ENCODE measurements at places on chromosomes 12 and 14. TPM values are rescaled to one million over a fixed set of nuclear protein-coding genes. Genes with fewer than 3 reads are reported as not detected.

The RAN gene
- 339 TPM for polyA plus RNA-seq

- DNase-seq, result no peak
These were observed 264.6 kb downstream of the ADGRD1 start for GRCh38 chr12:131218026-131218922.

The RERG gene
- not detected for polyA plus RNA-seq

DNA sequence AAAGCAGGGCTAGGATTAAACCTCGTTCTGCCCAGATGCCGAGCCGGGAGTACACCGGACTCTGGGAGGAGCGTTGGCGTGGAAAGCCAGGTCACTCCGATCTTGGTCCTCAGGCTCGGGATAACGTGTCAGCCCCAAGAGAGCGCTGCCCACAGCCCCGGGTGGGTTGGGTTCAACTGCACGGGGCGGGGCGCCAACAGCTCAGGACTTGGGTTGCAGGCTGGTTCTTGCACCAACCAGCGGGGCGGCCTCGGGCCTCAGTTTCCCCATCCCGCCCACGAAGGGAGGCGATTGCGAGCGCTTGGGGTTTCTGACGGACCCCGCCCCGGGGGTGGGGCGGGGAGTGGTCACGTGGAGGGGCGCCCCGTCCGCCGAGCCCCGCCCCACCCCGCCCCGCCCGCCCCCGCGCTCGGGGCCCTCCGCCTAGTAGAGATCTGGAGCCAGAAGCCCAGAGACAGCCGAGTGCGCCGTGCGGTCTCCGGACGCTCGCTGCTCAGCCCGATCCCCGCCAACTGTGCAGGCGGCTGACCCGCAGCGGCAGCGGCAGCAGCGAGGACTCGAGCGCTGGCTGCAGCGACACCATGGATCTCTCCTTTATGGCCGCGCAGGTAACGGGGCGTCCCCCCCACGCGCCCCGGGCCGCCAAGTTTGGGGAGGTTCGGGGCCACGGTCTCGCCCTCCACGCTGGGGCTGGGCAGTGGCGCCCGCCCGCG, at the start of gene C14orf132:
C14orf132 (plus strand) TSS at position 443 of the 713 bp plus-strand sequence; CDS start at position 582, 139 bp downstream.
- DNase-seq, result peak; percentile 45

Measured in B cell (primary cell).